ENCODE measurements at places on chromosomes 2 and 18.

GRCh38 chr2:127067620-127068350 is 39.2 kb downstream of the BIN1 start:
- DNase-seq, result peak; percentile 87

GRCh38 chr18:78721238-78721875 is 258.3 kb upstream of the SALL3 start:
- peak; percentile 71 for DNase-seq

DNA sequence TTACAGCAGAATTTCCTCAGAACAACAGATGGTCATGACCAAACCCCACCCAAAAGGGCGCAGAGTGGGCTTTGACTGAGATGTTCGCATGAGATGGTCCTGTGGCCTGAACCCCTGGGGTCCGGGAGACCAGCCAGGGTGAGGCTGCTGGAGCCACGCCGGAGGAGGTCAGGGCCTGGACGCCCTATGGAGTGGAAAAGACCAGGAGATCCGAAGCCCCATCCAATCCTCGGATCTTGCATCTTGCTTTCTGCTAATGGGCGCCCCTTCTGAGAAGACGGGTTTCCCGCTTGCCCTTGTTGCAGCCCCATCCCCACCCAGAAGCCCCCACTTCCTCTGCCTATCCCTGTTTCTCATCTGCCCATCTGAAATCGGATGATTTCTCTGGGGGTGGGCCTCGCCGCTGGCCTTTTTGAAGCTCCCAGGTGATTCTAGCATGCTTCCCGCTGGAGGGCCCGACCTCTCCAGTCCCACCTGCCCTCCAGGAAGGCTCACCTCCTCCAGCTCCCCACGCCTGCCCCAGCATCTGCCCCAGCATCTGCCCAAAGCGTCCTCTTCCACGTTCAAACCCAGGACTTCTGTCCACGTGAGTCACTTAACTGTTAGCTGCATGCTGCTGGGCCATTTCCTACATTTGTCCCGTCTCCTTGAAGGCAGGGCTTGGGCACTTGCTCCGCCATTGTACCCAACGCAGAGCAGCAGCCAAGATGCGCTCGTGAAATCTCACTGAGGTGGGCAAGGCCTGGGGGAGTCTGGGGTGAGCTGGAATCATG is 4.3 kb upstream of the CNDP1 start:
- DNase-seq, result peak; percentile 23

GRCh38 chr2:170500770-170501169 is 214.4 kb upstream of the SP5 start:
- DNase-seq, result no peak

DNA sequence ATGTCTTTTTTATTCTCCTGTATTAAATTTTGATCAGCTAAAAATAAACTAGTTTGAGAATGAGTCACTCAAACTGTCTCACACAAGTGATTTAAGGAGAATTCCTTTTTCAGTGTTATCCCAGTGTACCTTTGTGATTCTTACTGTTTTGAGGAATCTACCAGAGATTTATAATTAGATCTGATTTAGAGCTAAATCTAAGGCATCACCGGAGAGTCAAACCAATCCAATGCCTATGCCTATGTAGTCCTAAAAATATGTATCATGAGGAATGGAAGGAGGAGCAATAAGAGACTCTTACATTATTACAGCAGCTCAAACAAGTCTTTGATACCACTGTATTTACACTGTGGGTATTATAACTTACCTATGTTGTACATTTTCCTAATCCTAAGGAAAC is 63.4 kb upstream of the CYP20A1 start:
- no peak for DNase-seq

DNA sequence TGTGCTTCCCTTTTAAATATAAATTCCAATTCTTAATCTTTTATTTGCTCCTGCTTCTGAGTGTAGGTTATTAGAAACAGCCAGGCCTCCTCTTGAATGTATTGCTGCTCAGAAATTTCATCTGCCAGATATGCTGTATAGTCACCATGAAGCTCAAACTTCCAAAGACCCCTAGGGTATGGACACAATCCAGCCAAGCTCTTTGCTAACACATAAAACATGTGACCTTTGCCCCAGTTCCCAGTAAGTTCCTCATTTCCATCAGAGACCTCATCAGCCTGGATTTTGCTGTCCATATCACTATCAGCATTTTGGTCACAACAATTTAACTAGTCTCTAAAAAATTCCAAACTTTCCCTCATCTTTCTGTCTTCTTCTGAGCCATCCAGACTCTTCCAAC is 75.2 kb downstream of the MAP2 start:
- DNase-seq, result no peak

- peak; percentile 92 for DNase-seq
These were observed 1.8 kb downstream of the KIF5C start for GRCh38 chr2:148876595-148877402.

DNA sequence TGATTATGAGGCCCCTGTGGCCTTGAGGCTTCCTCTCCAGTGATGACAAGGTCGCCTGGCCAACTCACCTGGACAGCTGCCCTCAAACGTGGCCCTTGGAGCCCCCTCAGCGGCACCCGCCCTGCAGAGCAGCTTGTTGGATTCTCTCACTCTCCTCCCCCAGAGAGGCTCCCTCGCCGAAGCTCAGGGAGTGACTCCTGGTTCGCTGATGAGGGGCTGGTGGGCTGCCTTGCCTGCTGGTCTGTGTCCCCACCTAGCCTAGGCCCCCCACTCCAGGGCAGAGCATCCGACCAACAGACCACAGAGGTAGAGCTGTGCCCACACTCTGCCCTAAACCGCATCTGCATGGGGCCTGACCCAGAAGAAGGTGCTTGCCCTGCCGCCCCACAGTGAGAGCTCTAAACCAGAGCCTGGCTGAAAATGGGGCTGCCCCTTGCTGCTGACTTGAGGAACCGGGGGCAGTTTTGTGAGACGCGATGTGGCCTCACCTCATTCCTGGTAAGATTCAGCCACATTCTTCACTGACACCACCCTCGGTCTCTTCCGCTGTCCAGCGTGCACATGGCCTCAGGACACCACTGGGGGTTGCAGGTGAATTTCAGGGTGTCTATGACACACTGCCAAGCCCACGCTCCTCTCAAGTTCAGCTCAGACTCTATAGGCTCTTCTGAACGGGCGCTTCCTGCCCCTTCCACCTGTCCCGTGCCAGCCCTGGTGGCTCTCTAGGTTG is 131.6 kb downstream of the CABLES1 start:
- DNase-seq, result no peak

DNA sequence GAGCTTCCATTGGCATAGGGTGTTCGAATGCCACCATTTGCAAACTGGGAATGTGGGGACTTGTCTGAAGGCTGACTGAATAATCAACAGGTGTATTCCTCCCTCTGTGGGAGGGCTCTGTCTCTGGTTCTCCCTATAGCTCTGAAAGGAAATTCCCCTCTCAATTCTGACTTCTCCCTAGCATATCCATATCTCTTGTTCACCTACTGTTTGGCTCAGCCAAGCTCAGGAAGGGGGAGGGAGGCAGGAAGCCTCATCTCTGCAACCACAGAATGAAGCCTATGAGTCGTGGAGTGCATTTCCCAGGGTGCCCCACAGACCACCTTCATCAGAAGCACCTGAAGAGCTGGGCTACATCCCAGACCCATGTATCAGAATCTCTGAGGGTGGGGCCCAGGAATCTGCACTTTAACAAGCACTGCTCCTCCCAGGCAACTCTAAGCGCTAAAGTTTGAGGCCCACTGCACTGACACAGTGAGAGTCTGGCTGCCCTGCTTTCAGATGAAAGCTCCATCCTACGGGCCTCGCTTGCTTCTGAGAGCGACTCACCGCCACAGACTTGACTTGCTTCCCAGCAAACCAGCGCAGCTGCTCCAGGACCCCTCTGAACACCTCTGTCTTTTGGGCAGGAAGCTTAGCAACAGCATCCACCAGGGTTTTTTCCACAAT is 32.0 kb downstream of the XDH start:
- DNase-seq, result peak; percentile 40

- DNase-seq, result no peak
These were observed 289.2 kb upstream of the CCDC68 start for GRCh38 chr18:55248495-55248894.

DNA sequence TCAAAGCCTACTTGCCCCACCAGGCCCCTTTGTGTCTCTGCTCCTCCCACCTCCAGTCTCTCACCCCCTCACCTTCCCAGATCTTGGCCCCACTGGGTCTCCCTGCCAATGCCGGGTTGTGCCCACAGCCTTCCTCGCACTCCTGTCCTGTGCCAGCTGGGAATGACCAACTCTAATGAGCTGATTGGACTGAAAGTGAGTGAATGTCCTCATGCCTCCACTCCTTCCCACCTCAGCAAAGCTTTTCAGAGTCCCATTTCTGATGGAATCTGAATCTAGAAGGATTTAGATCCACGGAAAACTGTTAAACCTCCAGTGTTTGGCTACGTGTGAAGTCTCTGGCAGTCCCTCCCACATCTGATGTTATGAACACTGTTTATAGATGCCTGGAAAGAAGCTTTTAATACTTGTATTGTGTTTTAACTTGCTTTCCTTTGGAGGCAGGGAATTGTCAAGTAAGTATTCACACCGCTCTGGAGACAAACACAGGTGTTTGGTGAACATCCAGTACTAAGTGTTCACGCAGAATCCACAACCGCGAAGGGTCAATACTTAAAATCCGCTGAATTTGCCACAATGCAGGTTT is 103.9 kb downstream of the RTN4 start:
- DNase-seq, result no peak

DNA sequence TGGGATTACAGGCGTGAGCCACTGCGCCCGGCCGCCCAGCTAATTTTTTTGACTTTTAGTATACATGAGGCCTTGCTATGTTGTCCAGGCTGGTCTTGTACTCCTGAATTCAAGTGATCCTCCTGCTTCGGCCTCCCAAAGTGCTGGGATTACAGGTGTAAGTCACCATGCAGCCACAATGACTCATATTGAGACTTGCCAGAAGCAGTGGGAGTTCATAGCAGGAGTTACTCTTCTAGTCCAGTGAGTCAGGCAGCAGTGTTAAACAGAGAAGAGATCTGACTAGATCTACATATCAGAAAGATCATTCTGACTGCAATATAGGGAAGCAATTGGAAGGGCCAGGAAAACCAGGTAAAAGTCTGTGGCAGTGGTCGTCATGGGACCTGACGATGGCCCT is 1.5 kb upstream of the FLACC1 start:
- DNase-seq, result no peak

DNA sequence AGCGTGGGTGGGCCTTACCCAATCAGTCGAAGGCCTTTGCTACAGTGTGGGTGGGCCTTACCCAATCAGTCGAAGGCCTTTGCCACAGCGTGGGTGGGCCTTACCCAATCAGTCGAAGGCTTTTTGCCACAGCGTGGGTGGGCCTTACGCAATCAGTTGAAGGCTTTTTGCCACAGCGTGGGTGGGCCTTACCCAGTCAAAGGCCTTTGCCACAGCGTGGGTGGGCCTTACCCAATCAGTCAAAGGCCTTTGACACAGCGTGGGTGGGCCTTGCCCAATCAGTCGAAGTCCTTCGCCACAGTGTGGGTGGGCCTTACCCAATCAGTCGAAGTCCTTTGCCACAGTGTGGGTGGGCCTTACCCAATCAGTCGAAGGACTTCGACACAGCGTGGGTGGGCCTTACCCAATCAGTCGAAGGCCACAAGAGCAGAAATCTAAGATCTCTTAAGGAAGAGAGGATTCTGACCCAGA is 16.3 kb upstream of the GAL3ST2 start:
- peak; percentile 14 for DNase-seq

- DNase-seq, result no peak
These were observed 167.0 kb downstream of the PTH2R start for GRCh38 chr2:208573569-208573968.

- DNase-seq, result no peak
These were observed 993.5 kb upstream of the DDX18 start for GRCh38 chr2:116820986-116821385.

DNA sequence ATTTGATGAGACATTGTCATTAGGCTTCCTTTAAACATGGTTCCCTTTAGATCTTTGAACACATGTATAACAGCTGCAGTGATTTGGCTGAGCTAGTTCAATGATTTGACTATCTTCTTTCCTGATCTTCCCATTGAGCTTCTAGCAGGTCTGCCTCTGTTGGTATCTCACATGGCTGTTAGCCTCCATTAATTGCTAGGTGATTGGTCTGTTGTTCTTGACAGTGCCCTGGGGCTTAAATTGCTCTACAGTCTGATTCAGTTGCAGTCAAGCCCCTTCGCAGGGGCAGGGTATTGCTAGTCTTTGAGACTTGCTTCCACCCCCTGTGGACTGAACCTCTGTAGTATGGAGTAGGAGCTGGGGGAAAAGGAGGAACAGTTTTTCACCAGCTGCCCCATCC is 24.1 kb downstream of the SKA1 start:
- peak; percentile 47 for DNase-seq

GRCh38 chr18:8046441-8046840 is 479.3 kb downstream of the PTPRM start:
- no peak for DNase-seq

- no peak for DNase-seq
These were observed 695.5 kb downstream of the LRRTM4 start for GRCh38 chr2:76826691-76827090.

GRCh38 chr2:28613633-28614501 is 118.0 kb downstream of the PLB1 start:
- no peak for DNase-seq

- DNase-seq, result no peak
These were observed 17.0 kb upstream of the PTMA start for GRCh38 chr2:231691251-231691772.

DNA sequence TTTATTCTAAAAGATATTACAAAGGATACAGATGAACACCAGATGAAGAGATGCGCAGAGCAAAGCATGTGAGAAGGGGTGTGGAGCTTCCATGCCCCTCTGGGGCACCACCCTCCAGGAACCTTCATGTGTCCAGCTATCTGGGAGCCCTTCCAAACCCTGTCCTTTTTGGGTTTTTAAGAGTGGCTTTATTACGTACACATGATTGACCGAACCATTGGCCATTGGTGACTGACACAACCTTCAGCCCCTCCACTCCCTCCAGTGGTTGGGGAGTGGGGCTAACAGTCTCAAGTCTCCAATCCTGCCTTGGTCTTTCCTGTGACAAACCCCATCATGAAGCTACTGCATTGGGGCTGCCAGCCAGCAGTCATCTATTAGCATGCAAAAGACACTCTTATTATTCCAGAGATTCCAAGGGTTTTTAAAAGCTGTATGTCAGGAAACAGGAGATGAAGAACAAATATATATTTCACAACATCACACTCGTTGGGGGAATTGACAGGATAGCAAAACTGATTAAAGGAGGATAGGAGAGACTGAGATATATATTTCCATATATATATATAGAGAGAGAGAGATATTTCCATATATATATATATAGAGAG is 19.4 kb downstream of the IL1B start:
- DNase-seq, result no peak

GRCh38 chr2:2831633-2832032 is 500.6 kb upstream of the MYT1L start:
- peak; percentile 48 for DNase-seq

- no peak for DNase-seq
These were observed 3.6 kb downstream of the BIRC6 start for GRCh38 chr2:32360416-32360815.

All from H9 (cell line).